ENCODE measurements at places on chromosomes 2 and 18. TPM values are rescaled to one million over a fixed set of nuclear protein-coding genes. Genes with fewer than 3 reads are reported as not detected.

CTAGE1 gene
- not detected for total RNA-seq

DTNB gene
- 13.0 TPM for total RNA-seq

GRP gene
- 17.5 TPM for total RNA-seq

EPB41L3 gene
- total RNA-seq, result 39.3 TPM

SLC39A6 gene
- 150 TPM for total RNA-seq

ABCG8 gene
- 0.74 TPM for total RNA-seq
